ENCODE measurements at places on chromosomes 16 and 17.

DNA sequence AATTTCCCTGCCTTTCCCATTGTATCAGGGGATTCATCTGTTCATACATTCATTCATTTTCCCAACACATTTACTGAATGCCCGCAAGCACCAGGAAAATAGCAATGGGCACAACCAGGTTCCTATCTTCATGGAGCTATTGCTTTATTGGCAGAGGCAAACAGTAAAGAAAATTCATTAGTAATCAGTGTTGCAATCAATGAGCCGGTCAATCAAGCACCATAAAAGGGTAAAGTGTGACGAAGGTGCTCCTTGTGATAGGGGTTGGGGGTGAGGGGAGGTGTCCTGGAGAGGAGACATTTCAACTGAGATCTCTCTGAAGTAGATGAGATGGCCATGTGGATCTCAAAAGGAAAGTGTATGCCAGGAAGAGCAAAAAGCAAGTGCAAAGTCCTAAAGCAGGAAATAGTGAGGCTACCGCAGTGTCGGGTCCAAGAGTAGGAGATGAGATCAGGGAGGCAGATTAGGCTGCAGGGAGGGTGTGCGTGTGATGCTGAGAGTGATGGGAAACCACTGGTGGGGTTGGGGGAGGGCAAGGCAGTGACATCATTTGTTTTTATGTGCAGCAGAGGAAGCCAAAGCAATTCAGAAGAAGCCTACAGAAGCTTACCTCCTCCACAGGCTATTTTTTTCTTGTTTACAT, 28.4 kb downstream of the CDH13 start:
- DNase-seq: no peak

DNA sequence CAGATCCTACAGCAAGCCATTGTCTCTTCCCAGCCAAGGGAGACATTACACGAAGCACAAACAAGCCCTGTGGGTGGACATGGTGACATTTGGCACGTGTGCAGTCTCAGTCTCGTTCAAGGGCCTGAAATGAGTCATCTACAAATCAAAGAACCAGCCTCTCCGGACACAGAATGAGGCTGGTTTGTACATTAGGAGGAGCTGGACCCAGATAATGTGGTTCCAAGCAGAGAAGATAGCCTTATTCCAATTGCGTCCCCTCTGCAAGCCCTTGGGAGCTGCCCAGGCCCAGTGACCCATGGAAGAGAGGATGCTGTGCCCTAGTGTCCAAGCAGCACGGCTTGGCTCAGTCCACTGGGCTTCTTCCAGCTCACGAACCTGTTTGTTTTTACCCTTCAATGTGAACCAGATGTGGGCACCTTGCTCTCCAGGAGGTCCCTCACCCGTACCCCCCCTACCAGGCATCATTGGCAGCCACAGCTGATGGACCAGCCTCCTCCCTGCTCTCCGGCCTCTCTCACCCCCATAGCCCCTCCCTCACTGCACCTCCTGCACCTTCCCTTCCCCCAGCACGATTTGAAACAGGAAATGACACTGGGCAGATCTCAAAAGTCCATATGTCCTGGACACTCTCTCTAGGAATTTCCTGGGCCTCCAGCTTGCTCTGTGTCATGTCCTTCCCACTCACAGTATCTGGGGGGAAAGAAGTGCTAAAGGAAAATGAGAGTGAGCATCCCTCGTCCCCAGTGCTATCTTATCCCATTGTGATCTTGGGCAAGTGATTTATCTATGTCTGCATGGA, 26.2 kb downstream of the KPNA2 start:
- no peak for DNase-seq

- no peak for DNase-seq
Measured at GRCh38 chr17:43020789-43021740, 1.1 kb downstream of the VAT1 start.

DNA sequence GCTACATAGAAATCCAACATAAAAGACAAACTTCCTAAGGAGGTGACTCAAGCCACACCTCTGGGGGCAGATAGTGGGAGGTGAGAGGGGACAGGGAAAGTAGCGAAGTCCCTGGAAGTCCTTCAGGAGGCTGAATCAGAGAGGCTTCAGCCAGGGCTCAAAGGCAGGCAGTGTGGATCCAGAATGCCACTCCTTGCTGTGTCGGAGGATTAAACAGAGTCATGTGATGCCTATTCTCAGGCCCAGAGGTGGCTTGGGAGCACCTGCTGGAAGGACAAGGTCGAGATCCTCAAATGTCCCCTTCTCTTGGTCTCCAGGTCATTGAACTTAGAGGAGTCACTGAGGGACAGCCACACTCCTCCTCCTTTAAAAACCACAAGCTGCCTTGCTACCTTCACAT, 391.1 kb downstream of the SOX9 start:
- no peak for DNase-seq

DNA sequence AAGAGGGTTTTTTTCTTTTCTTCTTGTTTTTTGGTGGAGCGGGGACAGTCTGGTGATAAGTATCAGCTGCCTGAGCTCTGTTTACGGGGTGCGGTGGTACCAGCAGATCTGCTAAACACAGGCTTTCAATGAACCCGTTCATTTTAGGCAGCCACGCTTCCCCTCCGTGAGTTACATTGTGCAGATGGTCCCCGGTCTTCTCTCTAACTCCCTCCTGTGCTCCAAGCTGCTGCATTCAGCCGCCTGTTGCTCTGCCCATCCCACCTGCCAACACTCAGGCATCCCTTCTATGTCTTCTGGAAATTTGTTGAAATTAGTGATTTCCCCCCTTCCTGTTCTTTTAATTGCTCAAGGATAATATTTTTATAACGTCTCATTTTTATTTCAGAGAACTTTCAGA, 82.1 kb upstream of the ELAC2 start:
- no peak for DNase-seq

DNA sequence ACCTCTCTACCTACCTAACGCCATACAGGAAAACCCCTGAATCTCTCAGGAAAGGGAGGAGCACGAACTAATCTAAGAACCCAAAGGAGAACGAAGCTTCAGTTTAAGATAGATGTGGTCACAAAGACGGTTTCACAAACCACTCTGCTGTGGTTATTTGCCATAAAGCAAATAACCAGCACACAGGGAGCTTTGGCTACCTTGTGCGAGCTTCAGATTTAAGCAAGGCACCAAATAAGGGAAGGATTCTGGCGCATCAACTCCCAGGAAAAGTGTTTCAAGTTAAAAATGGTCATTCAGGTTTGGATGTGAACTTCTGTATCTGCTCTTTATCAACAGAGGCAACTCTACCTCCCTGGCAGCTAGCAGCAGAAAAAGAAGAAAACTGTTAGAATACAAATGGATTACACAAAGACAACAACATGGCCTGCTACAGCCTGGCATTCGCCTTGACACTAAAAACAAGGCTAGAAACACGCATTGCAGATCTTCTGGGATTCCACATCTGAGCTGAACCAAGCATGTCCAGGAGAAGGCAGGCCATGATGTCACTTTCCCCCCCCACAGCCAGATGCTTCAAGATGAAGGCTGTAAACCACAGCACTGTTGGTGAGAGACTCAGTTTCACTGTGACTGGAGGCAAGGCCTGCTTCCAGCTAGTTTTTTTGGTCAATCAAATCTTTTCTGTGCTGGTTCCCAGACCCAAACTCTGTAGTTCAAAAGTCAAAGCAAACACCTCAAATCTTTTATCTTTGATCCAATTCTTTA, 43.6 kb downstream of the SMG6 start:
- no peak for DNase-seq

DNA sequence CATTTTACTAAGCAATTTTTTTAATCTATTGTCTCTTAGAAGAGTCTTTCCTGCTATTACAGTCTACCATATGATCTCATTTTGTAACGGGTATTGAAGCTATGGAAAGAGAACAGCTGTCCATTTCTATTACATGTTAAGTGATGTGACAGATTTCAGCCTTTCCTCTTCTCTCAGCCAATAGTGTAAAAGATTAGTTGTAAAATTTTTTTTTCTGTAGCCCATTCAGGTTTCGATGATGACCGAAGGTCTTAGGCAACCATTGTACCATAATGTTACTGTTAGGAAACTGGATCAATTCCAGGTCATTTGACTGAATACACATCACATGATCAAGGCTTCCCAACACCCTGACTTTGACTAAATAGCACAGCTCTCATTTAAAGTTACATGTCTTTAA, 147.6 kb upstream of the HLF start:
- no peak for DNase-seq

GRCh38 chr17:1423456-1424135, 23.6 kb upstream of the YWHAE start:
- no peak for DNase-seq

DNA sequence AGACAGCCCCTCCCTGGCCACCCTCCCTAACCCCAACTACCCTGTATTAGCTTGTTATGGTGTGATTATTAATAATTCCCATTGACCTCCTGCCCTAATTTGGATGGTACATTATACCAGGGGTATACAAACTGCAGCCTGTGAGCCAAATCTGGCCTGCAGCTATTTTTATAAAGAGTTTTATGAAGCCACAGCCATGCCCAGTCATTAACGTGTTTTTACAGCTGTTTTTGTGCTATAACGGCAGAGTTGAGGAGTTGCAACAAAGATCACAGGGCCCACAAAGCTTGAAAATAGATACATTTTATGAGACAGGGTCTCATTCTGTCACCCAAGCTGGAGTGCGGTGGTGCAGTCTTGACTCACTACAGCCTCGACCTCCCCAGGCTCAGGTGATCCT, 6.0 kb downstream of the METTL22 start:
- no peak for DNase-seq

GRCh38 chr16:84775262-84775810, 44.4 kb upstream of the CRISPLD2 start:
- no peak for DNase-seq

- no peak for DNase-seq
Measured at GRCh38 chr17:77282524-77283515, 142.1 kb downstream of the SEC14L1 start.

DNA sequence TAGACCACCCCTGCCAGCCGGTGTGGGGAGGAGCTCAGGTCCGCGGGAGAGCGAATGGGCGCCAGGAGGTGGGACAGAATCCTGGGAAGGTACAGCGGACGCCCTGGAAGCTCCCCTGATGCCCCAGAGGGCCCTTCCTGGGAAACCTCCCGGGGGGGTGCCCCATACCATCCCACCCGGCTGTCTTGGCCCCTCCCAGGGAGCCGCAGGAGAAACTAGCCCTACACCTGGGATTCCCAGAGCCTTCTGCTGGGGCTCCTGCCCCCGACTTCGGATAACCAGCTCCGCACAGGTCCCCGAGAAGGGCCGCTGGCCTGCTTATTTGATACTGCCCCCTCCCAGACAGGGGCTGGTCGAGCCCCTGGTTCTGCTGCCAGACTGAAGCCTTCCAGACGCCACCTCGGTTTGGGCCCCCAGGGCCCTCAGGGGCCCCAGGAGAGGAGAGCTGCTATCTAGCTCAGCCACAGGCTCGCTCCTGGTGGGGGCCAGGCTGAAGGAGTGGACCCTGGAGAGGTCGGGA, 3.0 kb upstream of the CBX4 start:
- DNase-seq: no peak

DNA sequence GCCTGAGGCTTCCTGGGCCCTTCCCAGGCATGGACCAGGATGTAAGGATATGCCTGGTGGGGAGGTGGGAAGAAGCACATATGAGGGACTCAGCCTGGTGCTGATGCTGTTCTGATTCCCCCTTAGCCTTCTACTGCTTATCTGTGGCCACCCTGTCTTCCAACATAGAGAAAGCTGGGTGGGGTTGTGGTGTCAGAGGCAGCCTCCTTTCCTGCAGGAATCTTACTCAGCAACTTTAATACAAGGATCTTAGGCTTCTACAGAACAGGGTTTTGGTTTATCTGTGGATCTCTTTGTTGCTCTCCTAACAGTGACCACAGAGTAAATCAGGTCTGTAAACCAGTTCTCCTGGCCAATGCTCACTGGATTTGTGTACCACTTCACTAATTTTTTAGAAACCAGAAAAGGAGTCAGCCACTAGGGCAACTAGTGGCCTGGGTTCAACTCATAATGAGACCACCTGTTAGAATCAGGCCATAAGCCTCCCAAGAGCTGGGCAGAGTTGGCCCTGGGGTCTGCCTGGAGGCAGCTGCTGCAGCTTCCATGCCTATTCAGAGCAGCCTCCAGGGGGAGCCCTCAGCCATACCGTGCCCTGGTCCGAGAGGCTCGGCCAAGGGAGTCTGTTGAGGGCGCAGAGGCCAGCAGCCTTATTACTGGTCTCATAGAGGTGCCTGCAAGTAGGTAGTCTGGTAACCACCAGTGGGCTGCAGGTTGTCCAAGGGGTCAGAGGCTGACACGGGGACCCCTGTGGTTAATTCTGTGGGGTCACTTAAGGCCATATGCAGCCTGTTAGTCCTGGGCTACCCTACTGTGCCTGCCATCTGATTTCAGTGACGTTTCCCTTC, 7.1 kb downstream of the HAS3 start:
- peak; percentile 26 for DNase-seq

DNA sequence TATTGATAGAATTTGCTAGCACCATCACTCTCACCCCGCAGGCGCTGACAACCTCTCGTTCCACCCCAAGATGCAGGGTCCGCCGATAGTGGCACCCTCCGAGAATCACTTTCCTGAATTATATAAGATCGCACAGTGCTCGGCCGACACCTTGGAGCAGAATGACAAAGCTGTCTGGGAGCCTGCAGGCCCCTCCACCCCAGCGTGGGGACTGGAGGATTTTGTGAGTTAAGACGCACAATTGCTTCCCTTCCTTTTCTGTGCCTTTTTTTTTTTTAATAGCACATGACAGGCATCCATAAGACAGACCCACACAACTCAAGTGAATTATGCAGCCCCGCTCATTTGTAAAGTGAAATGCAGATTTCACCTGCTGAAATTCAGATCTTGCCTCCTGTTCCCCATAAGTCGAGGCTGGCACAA, 155.3 kb downstream of the C16orf78 start:
- no peak for DNase-seq

DNA sequence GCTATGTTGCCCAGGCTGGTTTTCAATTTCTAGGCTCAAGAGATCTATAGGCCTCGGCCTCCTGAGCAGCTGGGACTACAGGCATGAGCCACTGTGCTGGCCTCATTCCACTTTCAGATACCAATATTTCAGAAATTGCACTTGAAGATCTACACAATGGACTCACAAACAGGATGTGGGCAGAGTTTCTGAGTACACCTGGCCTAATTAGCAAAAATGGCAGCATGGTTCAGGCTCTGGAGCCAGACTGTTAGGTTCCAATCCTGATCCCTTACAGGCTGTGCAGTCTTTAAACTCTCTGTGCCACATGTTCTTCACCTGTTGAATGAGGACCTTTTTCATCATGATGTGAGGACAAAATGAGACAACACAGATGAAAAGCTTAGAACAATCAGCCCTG, 32.2 kb downstream of the RNF157 start:
- no peak for DNase-seq

GRCh38 chr17:29018788-29019474, 13.1 kb upstream of the SEZ6 start:
- no peak for DNase-seq

- no peak for DNase-seq
Measured at GRCh38 chr17:48051706-48052486, 3.7 kb downstream of the NFE2L1 start.
